Astrocyte (in vitro differentiated cells and primary cell): ENCODE measurements at places on chromosomes 2 and 18.

GRCh38 chr2:171923206-171923605 is 945 bp downstream of the HAT1 start:
- peak; percentile 13 for DNase-seq

GRCh38 chr2:158297120-158297519 is 159.4 kb downstream of the CCDC148 start:
- DNase-seq = no peak

GRCh38 chr2:68403199-68403644 is 38.1 kb downstream of the PLEK start:
- DNase-seq = no peak

DNA sequence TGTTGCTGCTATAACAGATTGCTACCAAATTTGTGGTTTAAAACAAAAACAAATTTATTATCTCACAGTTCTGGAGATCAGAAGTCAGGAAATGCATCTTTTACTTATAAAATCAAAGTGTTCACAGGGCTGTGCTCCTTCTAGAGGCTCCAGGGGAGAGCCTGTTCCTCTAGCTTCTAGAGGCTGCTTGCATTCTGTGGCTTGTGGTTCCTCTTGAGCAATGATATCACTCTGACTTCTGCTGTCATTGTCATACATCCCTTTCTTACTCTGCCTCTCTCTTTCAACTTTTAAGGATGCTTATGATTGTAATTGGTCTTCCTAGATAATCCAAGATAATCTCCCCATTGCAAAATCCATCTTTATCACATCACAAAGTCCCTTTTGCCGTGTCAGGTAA is 6.1 kb upstream of the DCC start:
- DNase-seq = no peak

- DNase-seq = no peak
These were observed 34.6 kb upstream of the GLI2 start for GRCh38 chr2:120701096-120701495.

DNA sequence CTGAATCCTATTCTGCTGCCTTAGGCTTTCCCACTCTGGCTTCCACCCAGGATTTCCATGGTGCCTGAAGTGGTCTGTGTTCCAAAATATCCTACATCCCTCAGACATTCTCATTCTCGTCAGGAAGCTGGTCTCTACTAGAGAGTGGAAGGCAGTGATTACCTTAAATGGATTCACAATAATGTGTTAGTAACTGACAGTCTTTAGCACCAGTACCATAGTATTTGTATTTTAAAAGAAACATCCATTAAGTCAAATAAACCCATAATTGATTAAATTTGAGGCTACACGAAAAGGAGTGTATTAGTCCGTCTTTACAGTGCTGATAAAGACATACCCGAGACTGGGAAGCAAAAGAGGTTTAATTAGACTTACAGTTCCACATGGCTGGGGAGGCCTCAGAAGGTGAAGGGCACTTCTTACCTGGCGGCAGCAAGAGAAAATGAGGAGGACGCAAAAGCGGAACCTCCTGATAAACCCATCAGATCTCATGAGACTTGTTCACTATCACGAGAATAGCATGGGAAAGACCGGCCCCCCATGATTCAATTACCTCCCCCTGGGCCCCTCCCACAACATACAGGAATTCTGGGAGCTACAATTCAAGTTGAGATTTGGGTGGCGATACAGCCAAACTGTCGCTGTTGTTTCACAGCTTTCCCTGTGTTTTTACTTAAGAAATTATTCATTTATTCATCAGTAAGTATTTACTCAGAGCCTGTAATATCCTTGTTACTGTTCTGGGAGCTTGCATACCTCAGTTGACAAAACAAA is 306.5 kb downstream of the STK39 start:
- no peak for DNase-seq

DNA sequence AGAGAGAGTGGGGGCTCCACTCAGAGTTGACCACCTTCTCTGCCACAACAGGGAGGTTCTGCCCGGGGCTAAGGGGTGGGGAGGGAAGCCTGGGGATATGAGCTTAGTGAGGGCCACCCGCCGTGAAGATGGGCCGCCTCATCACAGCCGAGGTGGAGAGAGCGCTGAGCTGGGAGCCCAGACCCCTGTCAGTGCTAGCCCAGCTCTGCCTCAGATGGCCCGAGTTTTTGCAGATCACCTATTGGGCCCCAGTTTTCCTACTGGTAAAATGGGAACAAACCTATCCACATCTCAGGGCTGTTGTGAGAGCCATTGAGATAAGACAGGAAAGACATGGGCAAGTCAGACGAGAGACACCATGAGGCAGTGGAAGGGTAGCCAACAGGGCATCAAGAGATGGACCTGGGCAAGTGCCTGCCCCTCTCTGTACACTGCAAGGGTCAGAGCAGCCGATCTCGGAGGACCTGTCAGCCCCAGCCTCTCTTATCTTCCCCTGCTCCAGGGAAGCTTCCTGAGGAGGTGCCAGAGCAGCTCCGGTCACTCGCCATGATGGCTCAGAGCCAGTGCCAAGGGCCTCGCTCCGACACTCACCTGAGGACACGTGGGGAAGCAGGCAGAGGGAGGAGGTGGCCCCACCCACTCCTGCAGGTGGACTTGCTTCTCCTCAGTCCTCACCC is 88.9 kb downstream of the MCFD2 start:
- DNase-seq = no peak

DNA sequence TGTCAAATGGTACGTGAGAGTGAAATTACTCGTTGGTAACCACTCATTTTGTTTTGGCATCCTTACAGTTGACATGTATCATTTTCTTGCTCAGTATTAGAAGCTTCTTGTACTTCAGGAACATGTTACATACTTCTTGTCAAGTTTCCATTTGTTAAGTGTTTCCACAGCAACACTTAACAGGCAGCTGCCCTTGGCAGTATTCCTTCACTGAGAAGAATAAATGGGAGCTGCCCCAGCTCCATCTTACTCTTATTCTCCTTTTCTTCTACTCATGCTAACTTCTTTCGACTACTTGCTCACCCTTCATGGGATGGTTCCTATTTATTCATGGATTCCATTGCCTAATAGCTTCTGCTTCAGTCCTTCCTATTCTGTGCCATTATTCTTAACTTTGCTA is 60.1 kb upstream of the TUBA3E start:
- DNase-seq = no peak

DNA sequence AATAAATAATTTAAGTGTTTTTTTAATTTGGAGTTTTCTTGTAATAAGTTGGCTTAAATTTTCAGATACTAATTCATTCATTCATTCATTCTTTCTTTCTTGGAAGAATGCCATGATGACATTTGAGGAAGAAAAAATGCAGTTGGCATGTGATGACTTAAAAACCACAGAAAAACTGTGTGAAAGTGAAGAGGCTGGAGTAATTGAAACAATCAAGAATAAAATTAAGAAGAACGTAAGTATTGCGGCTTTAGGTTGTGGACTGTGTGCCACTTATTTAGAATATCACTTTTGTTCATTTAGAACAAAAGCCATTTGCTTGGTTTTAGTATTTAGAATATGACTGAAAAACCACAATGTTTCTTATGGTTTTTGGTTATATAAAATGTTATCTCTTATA is 51.4 kb downstream of the TTC39C start:
- peak; percentile 8 for DNase-seq

DNA sequence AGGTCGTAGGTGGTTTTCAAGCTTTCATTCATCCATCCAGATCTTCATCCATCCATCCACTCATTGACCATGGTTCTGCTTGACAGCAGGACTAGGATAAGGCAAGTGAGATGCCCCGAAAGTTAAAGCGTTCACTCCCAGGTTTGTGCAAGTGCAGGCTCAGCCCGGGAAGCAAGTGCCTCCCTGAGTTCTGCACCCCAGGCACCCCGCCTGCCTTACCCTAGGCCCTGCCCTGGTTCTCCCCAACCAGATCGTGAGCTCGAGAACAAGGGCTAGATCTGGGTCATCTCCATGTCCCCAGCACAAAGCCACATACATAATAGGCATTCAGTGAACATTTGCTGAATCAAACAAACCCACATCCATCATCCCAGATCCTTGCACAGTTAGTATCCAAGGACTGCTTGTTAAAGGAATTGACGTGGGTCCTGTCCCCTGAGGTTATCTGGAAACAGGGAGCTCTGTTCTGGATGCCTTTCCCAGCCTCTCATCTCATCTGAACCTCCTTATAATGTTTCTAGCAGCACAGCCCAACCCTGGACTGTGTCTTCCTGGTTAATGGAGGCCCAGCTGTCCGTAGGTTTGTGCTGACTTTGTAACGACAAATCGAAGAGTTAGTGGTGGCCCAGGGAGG is 116.1 kb upstream of the GPC1 start:
- DNase-seq = peak; percentile 27

GRCh38 chr2:175631245-175631623 is 370.8 kb downstream of the LNPK start:
- DNase-seq = no peak

GRCh38 chr2:198127627-198128026 is 323.2 kb downstream of the PLCL1 start:
- peak; percentile 39 for DNase-seq

- no peak for DNase-seq
These were observed 687.8 kb downstream of the SLC4A3 start for GRCh38 chr2:220315098-220315823.

- DNase-seq = no peak
These were observed 46.1 kb upstream of the FOSL2 start for GRCh38 chr2:28346587-28346986.

DNA sequence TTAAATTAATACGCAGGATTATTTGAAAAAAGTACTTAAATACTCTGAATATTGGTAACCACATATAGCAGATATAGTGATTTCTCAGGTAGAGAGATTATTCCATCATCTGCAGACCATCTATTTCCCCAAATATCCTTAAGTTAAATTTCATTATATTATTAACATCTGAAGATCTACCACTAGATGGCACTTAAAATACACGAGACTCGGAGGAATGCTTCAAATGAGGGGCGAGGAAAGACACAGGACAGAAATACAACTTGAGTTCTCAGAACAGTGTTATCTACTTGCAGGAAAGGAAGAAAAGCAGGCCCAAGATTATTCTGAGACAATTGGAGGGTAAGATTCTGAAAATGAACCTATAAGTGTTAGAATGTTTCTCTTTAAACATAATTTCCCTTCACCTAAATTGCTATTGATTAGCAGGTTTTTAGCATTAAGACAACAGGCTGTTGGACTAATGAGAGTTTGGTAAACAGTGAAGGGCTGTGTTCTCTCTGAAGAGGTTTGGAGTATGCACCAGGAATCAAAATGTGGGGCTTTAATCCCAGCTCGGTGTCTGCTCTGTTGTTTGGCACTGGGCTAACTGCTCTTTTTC is 76.9 kb upstream of the GCFC2 start:
- DNase-seq = peak; percentile 27

- DNase-seq = no peak
These were observed 65.5 kb downstream of the DGKD start for GRCh38 chr2:233419602-233420391.

- DNase-seq = peak; percentile 53
These were observed 193.0 kb downstream of the RAB3GAP1 start for GRCh38 chr2:135245071-135245470.

DNA sequence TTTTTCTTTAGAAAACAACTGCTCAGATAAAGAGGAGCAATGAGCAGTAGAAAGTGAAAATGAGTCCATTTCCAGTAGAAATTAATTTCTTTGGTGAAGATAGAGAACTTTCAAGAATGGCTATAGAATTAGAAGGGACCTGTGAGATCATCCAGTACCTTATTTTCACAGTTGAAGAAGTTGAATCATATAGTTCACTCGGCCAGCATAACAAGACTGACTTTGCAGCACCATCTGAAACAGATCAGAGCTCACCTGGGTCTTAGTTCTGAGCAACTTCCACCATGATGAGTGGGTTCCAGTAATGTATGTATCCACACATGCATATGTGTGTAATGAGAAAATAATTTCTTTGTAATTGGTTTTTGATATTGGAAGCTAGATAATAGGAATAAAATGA is 58.6 kb downstream of the CERS6 start:
- no peak for DNase-seq

GRCh38 chr2:88234760-88235159 is 64.6 kb downstream of the THNSL2 start:
- no peak for DNase-seq

DNA sequence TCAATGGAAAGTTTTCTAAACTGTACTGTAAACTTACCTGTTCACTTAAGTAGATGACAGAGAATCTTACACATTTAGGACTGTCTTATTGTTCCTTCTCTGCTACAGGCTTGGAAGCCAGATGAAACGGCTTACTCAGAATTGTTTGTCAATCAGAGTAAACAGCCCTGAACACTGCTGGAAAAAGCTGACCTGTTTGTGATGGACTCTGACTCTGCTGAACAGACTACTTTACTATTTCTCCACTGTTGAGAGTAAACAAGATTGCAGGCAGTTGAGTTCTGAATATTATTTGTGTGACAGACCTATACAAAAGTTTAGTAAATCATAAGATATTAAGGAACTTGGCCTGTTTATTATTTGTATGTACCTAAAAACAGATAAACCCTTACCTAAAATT is 99.0 kb downstream of the NOL10 start:
- DNase-seq = no peak

DNA sequence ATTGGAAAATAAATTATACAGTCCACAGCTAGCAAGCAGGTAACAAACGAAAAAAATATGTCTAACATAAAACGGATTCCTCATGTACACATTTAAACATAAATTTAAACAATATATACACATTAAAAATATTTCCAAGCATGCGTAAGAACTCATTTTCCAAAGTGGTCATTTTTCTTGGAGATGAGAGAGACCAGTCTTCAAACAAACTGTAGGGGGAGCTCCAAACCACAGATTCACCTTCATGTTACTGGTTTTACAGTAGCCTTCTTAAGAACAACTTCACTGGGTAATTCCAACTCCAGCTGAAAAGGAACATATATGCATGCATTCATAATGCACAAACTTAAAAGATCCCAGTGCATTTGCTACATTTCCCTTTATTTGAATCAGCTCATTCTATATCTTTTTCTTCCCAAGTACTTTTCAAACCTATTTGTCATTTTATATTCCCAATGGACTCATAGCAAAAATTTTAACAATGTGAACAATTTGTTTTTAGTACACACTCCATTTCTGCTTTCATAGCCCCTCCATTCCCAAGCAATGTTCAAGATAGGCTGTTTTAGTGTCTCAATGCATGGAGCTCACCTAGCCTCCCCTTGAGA is 4.7 kb upstream of the STAMBP start:
- peak; percentile 70 for DNase-seq

- DNase-seq = peak; percentile 77
These were observed 23.0 kb upstream of the TAF1B start for GRCh38 chr2:9820020-9820973.

GRCh38 chr2:18124116-18124835 is 245.8 kb downstream of the KCNS3 start:
- DNase-seq = no peak

GRCh38 chr2:183490489-183490888 is 366.2 kb downstream of the NUP35 start:
- no peak for DNase-seq

- DNase-seq = no peak
These were observed 187.1 kb downstream of the DYSF start for GRCh38 chr2:71640489-71640888.

GRCh38 chr2:16972276-16972675 is 306.6 kb upstream of the CYRIA start:
- peak; percentile 47 for DNase-seq
